Omental fat pad (tissue), 4 donors: ENCODE measurements at places on chromosomes 3 and 15.

DNA sequence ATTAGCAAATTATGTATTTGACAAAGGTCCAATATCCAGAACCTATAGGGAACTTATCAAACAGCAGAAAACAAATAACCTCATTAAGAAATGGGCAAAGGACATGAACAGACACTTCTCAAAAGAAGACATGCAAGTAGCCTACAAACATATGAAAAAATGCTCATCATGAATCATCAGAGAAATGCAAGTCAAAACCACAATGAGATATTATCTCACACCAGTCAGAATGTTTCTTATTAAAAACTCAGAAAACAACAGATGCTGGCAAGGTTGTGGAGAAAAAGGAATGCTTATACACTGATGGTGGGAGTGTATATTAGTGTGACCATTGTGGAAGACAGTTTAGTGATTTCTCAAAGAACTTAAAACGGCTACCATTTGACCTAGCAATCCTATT lies 116.1 kb upstream of the CRBN start:
- no peak for DNase-seq

- no peak for DNase-seq
These were observed 159.6 kb downstream of the LEKR1 start for GRCh38 chr3:156985711-156986110.

- DNase-seq = no peak
These were observed 13.9 kb downstream of the ALPK3 start for GRCh38 chr15:84831028-84831427.

DNA sequence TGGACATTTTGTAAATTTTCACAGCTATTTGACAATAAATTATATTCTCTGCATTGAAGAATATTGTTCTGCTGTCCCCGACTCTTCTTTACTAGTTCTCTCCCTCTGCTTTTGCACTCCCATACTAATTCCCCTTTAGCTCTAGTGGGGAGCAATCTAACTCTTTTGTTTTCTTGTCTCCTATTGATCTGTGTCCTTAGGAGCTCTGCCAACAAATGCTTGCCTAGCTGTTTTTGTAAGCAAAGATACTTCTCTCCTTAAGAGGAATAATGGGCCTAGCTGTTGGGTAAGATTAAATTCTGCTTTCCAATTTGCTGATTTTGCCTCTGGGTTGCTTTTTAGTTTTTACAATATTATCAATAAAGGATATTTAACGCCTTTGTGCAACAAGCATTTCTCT lies 17.7 kb downstream of the ADAMTSL3 start:
- DNase-seq = no peak

- no peak for DNase-seq
These were observed 990.9 kb downstream of the PLOD2 start for GRCh38 chr3:145170121-145170520.

DNA sequence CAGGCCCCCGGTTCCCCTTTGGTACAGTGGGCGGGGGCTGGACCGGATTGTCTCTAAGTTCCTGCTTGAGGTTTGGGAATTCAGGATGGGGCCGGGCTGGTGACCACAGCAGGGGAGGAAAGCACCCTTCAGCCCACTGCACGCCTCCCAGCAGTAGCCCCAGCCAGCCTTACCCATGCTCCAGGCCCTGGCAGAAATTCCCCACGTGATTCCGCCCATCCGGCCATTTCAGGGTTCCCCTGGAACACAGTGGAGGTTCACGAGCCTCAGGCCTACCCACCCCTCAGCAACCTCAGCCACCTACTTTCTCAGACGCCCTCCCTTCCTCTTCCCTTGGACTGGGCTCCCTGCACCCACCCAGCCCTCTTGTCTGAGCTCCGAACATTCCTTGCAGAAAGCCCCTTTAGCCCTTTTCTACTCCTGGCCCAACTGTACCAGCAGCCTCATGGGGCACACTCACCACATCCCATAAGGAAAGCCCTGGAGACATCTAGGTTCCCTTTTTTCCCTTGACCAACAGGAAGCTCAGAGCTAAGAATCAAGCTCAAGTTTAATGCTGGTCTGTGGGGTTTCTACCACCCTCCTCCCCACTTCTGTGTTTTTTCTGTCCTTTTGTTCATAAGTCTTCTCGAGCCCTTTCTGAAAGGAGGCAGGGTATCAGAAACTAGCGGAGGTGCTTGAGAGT lies 11.5 kb downstream of the ALS2CL start:
- DNase-seq = no peak
